Activated CD8-positive, alpha-beta T cell treated with anti-CD3 and anti-CD28 coated beads for 36 hours (primary cell): ENCODE measurements at places on chromosomes 7 and 10. TPM values are rescaled to one million over a fixed set of nuclear protein-coding genes. Genes with fewer than 3 reads are reported as not detected.
A peak's percentile ranks its signal among the peaks of the same experiment; 100 is the strongest.

- H3K4me3 ChIP-seq = peak overlapping the region; percentile 72
- peaks cover 72% of the 10 kb centered on the region for H3K36me3 ChIP-seq
- DNase-seq = peak; percentile 76
These were observed 62.5 kb downstream of the MKI67 start for GRCh38 chr10:128063736-128064107.

- no peaks in the 10 kb centered on the region for H3K27me3 ChIP-seq
- H3K4me1 ChIP-seq = no peaks in the 10 kb centered on the region
- H3K4me3 ChIP-seq = no peak overlapping the region
- no peaks in the 10 kb centered on the region for H3K36me3 ChIP-seq
- DNase-seq = no peak
These were observed 158.9 kb downstream of the EGFR start for GRCh38 chr7:55177589-55178261.

DNA sequence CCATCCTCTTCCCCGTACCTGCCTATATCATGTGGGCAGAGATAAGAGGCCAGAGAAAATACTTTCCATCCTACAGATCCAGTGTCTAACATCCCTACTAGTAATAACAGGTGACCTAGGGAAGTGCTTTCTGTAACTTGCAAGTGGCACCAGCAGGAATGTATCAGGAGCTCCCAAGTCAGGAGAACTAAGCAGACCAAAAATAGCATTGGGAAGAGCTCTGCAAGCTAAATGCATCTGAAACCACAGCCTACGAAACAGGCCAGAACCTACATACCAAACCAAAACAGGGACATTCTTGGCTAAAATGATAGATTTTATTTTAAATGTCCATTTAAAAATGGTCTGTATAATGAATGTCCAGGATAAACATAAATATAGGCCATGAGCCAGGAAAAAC, 680.8 kb downstream of the PHTF2 start:
- no peaks in the 10 kb centered on the region for H3K36me3 ChIP-seq
- no peaks in the 10 kb centered on the region for H3K4me1 ChIP-seq
- no peak overlapping the region for H3K4me3 ChIP-seq
- H3K27me3 ChIP-seq = no peaks in the 10 kb centered on the region
- no peak for DNase-seq
- H3K27ac ChIP-seq = no peak overlapping the region

DNA sequence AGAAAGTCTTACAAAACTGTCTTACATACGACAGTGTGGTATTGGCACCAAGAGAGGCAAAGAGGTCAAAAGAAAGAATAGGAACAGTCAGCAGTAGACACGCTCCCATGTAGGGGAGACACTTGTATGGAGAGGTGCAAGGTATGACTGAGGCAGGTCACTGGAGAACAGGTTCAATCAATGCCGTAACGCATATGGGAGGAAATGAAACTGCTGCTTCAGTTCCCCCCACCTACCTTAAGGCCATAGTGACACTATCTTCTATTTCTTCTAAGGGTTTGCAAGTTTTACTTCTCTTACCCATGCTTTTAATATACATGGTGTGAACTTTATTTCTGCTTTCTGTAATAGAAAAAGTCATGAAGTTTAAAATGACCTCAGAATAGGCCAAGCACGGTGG, 5.5 kb upstream of the PITRM1 start:
- peaks cover 9% of the 10 kb centered on the region for H3K27me3 ChIP-seq
- H3K4me3 ChIP-seq = no peak overlapping the region
- peaks cover 3% of the 10 kb centered on the region for H3K4me1 ChIP-seq
- no peaks in the 10 kb centered on the region for H3K36me3 ChIP-seq

DNA sequence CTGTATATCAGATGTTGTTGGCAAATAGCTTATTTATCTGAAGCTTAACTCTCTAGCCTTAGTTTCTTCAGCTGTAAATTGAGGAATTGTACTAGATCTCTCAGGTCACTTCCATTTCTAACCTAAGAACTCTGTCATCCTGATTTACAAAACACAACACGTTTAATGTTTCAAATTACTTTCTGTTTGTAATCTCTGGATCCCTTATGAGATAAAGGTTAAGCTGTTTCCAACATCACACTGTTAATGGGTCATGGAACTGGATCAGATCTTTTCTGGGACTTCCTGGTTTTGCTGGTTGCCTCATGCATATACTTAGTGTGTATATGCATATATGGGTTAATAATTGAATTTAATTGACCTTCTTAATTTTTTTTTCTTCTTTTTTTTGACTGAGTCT, 9.9 kb downstream of the SAMD8 start:
- H3K36me3 ChIP-seq = peaks cover 17% of the 10 kb centered on the region
- peaks cover 37% of the 10 kb centered on the region for H3K4me1 ChIP-seq
- DNase-seq = no peak
- H3K27ac ChIP-seq = peak overlapping the region; percentile 20
- no peak overlapping the region for H3K4me3 ChIP-seq

DNA sequence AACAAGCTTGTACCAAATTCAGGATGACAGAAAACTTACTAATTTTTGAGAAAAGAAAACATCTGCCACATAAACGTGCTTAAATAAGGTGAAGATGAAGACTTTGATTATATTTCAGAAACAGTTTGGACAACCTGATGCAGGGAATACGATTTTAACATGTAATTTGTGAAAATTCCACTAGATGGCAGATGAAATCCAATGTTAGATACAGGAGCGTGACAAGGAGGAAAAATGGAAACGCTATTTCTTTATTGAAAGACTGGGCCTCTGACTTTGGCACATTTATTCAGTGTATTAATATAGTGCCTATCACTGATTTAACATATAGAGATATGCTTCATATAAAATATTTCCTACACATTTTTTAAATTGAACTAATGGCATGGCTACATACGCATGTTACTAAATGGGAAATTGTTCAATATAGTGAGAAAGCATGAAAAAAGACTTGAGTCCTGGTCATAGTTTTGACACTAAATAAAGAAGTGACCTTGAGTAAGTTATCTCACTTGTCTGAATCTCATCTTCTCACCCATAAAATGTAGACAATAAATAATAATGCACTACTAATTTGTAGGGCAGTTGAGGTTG, 60.7 kb downstream of the CD36 start:
- H3K27me3 ChIP-seq = no peaks in the 10 kb centered on the region
- no peak overlapping the region for H3K27ac ChIP-seq
- no peaks in the 10 kb centered on the region for H3K4me1 ChIP-seq
- no peak overlapping the region for H3K4me3 ChIP-seq

- H3K4me1 ChIP-seq = peaks cover 7% of the 10 kb centered on the region
- no peak overlapping the region for H3K27ac ChIP-seq
- no peaks in the 10 kb centered on the region for H3K27me3 ChIP-seq
- H3K4me3 ChIP-seq = no peak overlapping the region
- DNase-seq = no peak
These were observed 58.0 kb downstream of the DLG5 start for GRCh38 chr10:77868523-77868922.

- H3K27me3 ChIP-seq = peaks cover 2% of the 10 kb centered on the region
- no peak overlapping the region for H3K4me3 ChIP-seq
- peaks cover 2% of the 10 kb centered on the region for H3K4me1 ChIP-seq
- no peaks in the 10 kb centered on the region for H3K36me3 ChIP-seq
- no peak overlapping the region for H3K27ac ChIP-seq
These were observed 26.2 kb upstream of the MSRB2 start for GRCh38 chr10:23069019-23069815.

The PTPRZ1 gene
- total RNA-seq = not detected

The KIF11 gene
- 44.4 TPM for total RNA-seq

The FAM241B gene
- total RNA-seq = 10.8 TPM
